Nucleus accumbens (tissue), 56 donors: ENCODE measurements at places on chromosomes 13 and 19.

- DNase-seq, result no peak
Measured at GRCh38 chr13:99227909-99228688, 27.4 kb downstream of the UBAC2 start.

- DNase-seq, result no peak
Measured at GRCh38 chr13:65844266-65844841, 1385.8 kb downstream of the PCDH9 start.

DNA sequence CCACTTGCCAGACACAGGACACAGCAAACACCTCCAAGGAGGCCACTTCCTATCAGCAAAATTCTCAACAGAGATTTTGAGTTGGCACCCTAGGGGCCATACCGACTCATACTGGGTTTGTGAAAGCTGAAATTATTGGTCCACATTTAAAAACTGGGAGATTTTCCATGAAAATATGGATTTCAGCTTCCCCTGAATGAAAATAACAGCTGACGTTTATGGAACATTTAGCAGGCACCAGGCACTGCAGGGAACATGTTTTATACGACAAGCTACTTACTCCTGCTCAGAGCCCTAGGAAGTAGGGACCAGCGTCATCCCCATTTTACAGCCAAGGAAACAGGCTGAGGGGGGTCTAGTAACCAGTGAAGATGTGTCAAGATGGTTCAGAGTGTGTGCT is 169.3 kb downstream of the IER2 start:
- DNase-seq, result no peak

DNA sequence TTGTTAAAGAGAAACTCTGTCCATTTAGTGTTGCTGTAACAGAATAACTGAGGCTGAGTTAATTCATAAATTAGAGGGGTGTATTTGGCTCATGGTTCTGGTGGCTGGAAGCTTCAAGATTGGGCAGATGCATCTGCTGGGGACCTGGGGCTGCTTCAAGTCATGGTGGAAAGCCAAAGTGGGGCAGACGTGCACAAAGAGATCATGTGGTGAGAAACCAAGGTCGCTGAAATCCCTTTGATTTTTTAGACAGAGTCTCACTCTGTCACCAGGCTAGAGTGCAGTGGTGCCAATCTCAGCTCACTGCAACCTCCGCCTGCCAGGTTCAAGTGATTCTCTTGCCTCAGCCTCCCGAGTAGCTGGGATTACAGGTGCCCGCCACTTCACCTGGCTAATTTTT is 46.0 kb downstream of the RCBTB2 start:
- no peak for DNase-seq

- DNase-seq, result no peak
Measured at GRCh38 chr13:41599619-41600018, 142.3 kb downstream of the RGCC start.

DNA sequence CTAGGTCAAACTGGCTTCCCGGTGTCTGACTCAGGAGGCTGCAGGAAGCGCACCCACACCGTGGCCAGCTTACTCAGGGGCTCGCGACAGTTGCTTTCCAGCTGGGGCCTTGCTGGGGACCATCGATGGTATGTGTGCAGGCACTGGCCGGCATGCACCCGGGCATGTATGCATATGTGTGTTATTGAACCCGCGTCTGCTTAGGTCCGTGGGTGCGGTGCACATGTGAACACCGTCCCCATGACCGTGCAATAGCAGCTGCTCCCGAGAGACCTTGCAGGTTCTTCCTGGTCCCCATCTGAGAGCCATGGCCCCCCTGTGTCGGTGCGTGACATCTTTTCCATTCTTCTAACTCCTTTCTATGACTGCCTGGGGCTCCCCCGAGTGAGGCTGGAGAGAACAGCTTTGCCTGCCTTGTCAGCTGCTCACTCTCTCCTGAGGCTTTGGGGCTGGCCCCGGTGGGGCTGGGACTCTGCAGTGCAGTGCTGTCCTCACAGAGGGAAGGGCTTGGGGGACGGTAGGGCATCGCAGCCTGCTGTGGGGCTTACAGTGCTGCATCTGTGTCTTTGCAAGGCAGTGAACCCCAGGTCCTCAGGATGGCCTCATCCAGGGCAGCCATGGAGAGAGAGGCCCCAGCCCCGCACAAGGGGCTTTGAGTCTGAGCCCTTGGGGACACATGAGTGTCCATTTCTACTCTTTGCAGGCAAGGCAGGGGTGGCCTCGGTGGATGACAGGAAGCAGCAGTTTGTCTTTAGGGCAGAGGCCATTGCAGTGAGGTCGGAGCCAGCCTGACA is 65.1 kb downstream of the CHST8 start:
- DNase-seq, result no peak

GRCh38 chr13:59686798-59687394 is 476.8 kb downstream of the DIAPH3 start:
- no peak for DNase-seq

- no peak for DNase-seq
Measured at GRCh38 chr19:33219261-33219815, 6.3 kb downstream of the SLC7A10 start.

DNA sequence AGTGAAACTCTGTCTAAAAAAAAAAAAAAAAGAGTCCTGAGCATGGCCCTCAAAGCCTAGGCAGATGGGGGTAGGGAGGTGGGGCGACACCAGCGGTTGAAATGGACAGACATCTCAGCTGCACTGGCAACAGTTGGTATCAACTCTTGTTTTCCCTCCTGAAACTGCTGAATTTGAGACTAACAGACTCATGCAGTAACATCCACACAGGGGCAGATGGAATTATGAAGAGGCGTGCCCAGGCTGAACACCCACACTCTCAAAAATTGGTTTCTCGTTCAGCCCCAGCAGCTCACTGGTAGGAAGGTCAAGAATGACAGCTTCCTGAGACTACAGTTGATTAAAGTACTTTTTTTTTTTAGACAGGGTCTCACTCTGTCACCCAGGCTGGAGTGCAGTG is 24.1 kb downstream of the PBX4 start:
- no peak for DNase-seq

DNA sequence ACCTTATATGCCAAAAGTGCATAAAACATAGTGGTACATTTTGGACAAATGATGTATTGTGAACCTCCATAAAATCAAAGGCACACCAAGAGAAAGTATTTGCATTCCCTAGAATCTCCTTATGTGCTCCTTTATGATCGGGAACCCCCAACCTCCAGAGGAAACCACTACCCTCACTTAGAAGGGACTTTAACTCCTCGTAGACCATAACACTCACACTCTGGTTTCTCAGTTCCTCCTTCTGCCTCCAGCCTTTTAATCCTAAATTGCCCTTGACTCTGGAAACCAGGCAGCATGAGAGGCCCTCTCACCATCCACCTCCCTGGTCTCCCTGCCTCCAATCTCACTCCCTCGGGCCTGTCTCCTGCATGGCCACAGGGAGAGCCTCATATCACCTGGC is 9.8 kb upstream of the KCNN4 start:
- DNase-seq, result no peak

- DNase-seq, result no peak
Measured at GRCh38 chr13:101967781-101968180, 434.1 kb downstream of the FGF14 start.

DNA sequence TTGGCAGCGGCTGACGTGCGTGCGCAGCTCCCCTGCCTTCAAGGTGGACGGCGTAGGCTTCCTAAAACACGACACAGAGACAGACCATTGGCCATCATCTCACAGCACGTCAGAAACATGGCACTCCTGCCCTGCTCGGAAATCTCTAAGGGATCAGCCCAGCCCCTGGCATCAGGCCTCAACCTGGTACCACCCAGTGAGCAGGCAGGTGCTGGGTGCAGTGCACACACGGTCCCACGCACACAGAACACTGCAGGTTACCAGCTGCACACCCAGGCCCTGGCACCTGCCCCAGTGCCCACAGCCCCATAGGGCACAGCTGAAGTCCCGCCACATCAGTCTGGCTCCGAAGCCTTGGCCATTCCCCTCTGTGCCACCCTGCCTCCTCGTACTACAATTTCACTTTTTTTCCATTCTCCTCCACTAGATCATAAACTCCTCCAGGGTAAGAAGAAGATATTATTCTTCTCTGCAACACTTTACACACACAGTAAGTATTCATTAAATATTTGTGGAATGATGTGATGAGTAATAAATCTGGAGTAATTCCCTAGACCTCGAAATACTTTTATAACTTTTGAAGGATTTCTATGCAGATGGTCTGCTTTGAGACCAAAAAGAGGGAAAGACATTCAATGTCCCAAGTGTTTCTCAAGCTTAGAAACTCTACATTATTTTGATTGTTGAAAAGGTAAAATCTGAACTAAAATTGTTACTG is 156.4 kb downstream of the COL4A1 start:
- DNase-seq, result no peak

- DNase-seq, result no peak
Measured at GRCh38 chr13:66212511-66212910, 1017.6 kb downstream of the PCDH9 start.
